CD4-positive, alpha-beta T cell treated with Interleukin-12 subunit alpha and Interleukin-12 subunit beta, for 1 hour (primary cell): ENCODE measurements at places on chromosomes 5 and 9.

GRCh38 chr5:522899-523440, 1.3 kb downstream of the SLC9A3 start:
- DNase-seq: no peak

DNA sequence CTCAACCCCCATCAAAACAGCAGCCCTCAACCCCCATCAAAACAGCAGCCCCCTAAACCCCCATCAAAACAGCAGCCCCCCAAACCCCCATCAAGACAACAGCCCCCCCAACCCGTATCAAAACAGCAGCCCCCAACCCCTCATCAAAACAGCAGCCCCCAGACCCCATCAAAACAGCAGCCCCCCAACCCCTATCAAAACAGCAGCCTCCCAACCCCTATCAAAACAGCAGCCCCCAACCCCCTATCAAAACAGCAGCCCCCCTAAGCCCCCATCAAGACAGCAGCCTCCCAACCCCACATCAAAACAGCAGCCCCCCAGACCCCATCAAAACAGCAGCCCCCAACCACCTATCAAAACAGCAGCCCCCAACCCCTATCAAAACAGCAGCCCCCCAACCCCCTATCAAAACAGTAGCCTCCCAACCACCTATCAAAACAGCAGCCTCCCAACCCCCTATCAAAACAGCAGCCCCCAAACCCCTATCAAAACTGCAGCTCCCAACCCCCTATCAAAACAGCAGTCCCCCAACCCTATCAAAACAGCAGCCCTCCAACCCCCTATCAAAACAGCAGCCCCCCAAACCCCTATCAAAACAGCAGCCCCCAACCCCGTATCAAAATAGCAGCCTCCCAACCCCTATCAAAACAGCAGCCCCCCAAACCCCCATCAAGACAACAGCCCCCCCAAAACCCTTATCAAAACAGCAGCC, 1.2 kb downstream of the TPPP start:
- DNase-seq: no peak

GRCh38 chr5:68215208-68215897, at the start of gene PIK3R1:
PIK3R1 (plus strand) TSS chr5:68215756; CDS start chr5:68226676, 10,920 bp downstream.
- peak; percentile 93 for DNase-seq

DNA sequence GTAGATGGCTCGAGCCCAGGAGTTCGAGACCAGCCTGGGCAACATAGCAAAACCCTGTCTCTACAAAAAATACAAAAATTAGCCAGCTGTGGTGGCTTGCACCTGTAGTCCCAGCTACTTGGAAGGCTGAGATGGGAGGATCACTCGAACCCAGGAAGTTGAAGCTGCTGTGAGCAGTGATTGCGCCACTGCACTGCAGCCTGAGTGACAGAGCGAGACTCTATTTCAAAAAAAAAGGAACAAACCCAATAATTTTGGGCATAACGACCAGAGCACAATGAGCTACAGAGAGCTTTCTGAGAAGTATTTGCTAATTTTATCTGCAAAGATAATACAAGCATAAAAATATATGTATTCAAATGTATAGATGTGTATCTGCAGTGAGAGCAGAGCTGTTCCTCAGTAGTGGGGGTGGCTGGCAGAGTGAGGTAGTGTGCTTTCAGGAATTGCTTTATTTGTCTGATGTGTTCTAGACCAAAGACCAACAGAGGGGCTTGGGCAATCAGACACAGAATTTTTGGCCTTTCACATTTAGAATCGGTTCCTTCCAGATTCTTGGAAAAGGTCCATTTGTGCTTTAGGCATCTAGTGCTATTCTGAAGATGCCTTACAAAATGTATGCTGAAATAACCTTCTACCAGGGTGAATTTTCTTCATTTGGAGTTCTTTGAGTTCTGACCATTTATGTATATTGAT, 5.2 kb downstream of the DOCK8 start:
- no peak for DNase-seq

GRCh38 chr9:86041311-86041741, 58.0 kb downstream of the GOLM1 start:
- no peak for DNase-seq
